Activated naive CD4-positive, alpha-beta T cell (primary cell): ENCODE measurements at places on chromosomes 5 and 9.

GRCh38 chr9:20208961-20209371 is 413.3 kb downstream of the MLLT3 start:
- DNase-seq = no peak

DNA sequence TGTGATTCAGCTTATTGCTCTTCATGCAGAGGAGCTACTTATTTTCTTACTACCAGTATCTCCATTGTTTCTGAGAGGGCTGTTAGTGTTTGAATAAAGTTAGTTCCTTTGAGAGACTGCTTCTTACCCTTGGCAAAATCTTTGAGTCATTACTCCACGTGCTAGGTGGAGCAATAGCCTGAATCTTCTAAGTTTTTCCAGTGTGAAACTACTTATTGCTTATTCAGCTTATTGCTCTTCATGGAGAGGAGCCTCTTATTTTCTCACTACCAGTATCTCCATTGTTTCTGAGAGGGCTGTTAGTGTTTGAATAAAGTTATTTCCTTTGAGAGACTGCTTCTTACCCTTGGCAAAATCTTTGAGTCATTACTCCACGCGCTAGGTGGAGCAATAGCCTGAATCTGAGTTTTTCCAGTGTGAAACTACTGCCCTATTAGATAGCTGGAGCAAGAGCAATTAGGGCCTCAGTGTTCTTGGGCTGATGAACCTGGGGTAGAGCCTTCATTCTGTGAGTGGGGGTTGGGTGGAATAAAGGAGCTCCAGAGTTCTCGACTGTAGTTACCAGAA is 41.9 kb downstream of the GPBP1 start:
- DNase-seq = no peak

DNA sequence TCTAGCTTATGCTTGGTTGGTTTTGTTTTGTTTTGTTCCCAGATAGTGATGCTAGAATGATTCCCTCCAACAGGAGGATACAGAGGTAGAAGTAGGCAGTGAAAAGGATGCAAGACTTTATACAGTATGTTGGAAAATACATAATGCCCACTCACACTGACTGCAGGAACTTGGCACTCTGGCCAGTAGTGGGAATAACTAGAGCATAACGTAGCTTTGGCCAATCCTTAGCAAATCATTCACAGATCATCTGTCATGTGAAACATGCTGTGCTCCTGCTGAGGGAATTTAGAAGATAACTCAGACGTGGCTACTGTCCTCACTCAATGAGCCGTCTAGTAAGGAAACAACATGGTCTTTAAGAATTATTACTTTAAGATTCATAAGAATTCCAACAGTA is 13.5 kb downstream of the CFAP90 start:
- DNase-seq = no peak

DNA sequence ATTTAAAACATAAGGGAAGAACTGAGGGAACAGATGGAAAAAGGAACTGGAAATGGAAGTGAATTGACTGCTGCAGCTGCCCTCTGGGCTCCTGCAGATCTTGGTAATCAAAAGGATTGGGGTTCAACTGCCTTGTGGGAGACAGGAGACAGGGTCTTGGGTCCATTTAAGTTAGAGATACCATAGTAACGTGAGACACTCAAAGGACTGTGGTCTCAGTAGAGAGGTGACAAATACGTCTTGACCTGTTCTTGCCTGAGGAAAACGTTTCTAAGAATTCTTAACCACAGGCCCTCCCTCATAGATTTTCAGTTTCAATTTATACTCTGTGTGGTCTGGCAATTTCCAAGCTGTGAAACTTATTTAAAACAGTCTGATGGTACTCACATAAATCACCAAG is 100.8 kb upstream of the DHFR start:
- DNase-seq = no peak

GRCh38 chr5:82635561-82636288 is 357.6 kb upstream of the RPS23 start:
- no peak for DNase-seq

GRCh38 chr5:160064995-160065614 is 54.1 kb downstream of the PWWP2A start:
- DNase-seq = no peak

- DNase-seq = no peak
These were observed 28.1 kb downstream of the IL7R start for GRCh38 chr5:35884773-35885172.

DNA sequence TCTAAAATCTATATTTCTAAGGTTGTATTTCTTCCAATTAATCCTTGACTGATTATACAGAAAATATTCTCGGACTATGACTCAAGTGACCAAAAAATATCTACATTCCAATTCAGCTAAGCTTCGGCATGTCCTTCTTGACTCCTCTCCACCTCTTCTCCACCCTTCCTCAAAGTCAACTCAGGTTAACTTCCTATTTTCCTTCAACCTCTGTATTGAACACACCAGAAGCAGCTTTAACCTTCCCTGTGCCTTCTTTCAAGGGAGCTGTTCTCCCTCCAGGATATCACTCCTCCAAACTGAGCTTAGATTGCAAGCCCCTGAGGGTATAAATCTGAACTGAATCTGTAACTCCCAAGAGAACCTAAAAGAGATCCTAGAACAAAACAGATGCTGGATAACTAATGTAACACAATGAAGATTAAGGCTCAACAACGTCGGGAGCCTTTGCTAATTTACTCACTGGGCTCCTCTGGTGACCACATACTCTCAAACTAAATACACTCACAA is 1.1 kb downstream of the SLCO4C1 start:
- no peak for DNase-seq

GRCh38 chr9:131679261-131680020 is 60.4 kb downstream of the RAPGEF1 start:
- no peak for DNase-seq

GRCh38 chr9:95650720-95651119 is 133.9 kb upstream of the PTCH1 start:
- DNase-seq = no peak
